ENCODE measurements at places on chromosomes 5 and 9. TPM values are rescaled to one million over a fixed set of nuclear protein-coding genes. Genes with fewer than 3 reads are reported as not detected.

TAF11L9 gene
- total RNA-seq = not detected

MTREX gene
- 54.1 TPM for total RNA-seq

STC2 gene
- total RNA-seq = 162 TPM

LCN1 gene
- not detected for total RNA-seq

FGFR4 gene
- total RNA-seq = 7.2 TPM

INSL4 gene
- total RNA-seq = not detected
